ENCODE measurements at places on chromosomes 11 and 22.
A peak's percentile ranks its signal among the peaks of the same experiment; 100 is the strongest.

- DNase-seq, result no peak
Measured at GRCh38 chr22:37419969-37420685, 7.2 kb downstream of the ELFN2 start.

GRCh38 chr11:706957-707816, 1.2 kb downstream of the EPS8L2 start:
- peak; percentile 54 for DNase-seq

- DNase-seq, result peak; percentile 63
Measured at GRCh38 chr11:112656772-112657428, 304.3 kb upstream of the NCAM1 start.

DNA sequence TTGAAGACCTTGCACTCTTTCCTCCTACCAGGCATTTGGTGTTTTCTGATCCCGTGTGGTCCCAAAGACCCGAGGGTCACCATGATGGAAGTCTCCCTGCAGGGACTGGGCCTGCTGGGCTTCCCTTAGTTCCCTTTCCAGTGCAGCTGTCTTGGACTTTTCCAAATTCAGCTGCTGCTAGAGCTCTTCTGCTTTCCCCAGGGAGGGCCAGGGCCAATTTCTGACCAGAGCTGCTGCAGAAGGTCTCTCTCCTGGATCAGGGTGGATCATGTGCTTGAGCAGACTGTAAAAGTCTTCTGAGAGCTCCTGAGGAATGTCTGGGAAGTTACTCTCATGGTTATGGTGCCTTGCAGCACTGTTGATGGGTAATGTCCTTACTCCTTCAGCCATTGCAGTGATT, 23.2 kb downstream of the LDLRAD3 start:
- no peak for DNase-seq

DNA sequence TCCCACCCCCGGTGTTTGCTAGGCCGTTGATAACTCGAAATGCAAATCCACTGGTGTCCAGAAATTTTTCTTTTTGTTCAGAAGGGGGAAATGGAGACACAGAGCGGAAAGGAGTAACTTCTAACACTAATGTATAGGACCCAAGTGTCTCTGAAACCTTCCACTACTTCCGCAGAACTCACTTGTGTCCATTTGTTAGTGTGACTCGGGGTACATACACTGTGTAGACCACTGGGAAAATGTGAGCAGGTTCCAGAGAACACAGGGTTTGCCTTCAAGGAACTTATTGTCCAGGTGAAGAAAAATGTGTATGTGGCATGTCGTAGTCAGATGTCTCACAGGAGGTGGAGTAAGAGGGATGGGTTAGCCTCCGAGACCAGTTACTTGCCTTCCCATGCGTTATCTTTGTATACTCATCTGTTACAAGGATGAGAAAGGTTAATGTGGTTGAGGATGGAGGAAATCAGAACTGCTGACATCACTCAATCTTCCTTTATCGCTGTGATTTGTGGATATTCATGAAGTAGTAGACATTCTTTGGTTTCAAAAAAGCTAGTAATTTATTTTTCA, 857 bp downstream of the ARCN1 start:
- DNase-seq, result peak; percentile 57

- DNase-seq, result no peak
Measured at GRCh38 chr22:30555282-30556210, 9.0 kb upstream of the SEC14L6 start.

GRCh38 chr11:6219359-6219758, 14.0 kb downstream of the C11orf42 start:
- DNase-seq, result peak; percentile 86

DNA sequence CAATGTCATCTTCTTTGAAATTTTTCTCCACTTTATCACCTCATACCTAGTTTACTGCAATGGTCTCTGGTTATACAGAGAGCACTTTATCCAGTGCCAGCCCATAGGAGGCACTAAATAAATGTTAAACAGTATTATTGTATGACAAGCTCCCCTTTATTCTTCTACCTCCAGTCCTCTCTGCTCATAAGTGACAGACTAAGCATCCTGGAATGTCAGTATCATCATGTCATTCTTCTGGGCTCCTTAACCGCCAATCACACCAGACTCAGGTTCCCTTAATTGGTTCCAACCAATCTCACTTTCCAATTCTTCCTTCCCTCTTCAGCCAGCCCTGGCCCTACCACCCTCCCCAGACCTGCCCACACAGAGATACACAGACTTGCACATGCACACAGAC, 93.1 kb downstream of the RPL27A start:
- no peak for DNase-seq

- peak; percentile 86 for DNase-seq
Measured at GRCh38 chr22:31646186-31647019, 15.6 kb downstream of the PISD start.

GRCh38 chr11:11960687-11961086, 47.7 kb downstream of the DKK3 start:
- no peak for DNase-seq

DNA sequence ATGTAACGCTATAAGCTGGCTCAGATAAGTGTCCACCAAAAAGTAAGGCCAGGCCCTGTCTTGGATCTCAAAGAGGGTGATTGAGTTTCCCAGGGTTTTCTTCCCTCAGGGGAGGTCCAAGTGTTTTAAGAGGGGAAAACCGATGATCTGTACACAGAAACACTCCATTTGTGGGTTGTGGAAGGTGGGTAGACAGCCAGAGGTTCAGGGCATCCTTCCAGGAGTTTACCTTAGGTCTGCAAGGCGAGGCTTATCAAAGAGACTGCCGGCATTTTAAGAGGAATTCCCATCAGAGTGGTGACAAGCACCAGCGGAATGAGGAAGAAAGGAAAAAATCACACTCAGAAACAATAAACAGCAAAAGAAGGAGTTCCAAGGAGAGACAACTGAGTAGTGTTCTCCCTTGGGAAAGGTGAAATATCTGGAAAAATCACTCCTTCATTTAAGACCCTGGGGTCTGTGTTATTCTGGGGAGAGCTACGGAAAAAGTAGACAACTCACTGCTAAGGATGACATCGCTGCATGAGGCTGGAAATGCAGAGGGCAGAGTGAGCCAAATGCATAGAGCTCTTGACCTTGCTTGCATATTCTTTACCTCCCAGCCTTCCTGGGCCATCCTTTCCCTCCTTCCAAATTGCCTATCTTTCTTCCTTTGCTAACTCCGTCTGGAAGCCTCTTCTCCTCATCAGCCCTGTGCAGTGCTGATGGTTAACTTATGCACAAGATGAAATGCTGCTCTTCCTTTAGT, 22.1 kb upstream of the MMP7 start:
- DNase-seq, result peak; percentile 89

GRCh38 chr11:41044747-41045146, 414.7 kb downstream of the LRRC4C start:
- no peak for DNase-seq

GRCh38 chr11:47797633-47798032, 30.5 kb upstream of the FNBP4 start:
- DNase-seq, result peak; percentile 85

DNA sequence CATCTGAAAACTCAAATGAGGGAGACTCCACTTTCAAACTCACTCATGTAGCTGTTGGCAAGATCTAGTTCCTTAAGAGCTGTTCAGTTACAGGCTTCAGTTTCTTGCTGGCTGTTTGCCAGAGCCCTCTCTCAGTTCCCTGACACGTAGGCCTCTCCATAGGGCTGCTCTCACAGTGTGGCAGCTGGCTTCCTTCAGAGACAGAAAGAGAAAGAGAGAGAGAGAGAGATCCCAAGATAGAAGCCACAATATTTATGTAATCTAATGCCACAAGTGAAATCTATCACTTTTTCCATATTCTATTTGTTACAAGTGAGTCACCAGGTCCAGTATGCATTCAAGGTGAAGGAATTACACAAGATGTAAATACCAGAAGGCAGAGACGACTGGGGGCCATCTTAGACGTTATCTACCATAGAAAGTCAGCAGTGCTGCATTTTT, 168.8 kb downstream of the RCN1 start:
- peak; percentile 50 for DNase-seq
